ENCODE measurements at places on chromosomes 12 and 14. TPM values are rescaled to one million over a fixed set of nuclear protein-coding genes. Genes with fewer than 3 reads are reported as not detected.

- H3K36me3 ChIP-seq: peaks cover 21% of the 10 kb centered on the region
- H3K27ac ChIP-seq: no peak overlapping the region
- H3K4me1 ChIP-seq: no peaks in the 10 kb centered on the region
Measured at GRCh38 chr12:124347805-124348658, 53.1 kb downstream of the RFLNA start.

- no peak overlapping the region for H3K27ac ChIP-seq
- no peak overlapping the region for H3K4me3 ChIP-seq
- H3K27me3 ChIP-seq: no peaks in the 10 kb centered on the region
- H3K36me3 ChIP-seq: no peaks in the 10 kb centered on the region
Measured at GRCh38 chr14:32656601-32657000, 282.1 kb upstream of the NPAS3 start.

GRCh38 chr14:72904840-72905561 is 11.1 kb upstream of the DPF3 start:
- H3K4me3 ChIP-seq: no peak overlapping the region
- H3K27ac ChIP-seq: no peak overlapping the region
- no peaks in the 10 kb centered on the region for H3K4me1 ChIP-seq
- H3K27me3 ChIP-seq: peaks cover 6% of the 10 kb centered on the region

DNA sequence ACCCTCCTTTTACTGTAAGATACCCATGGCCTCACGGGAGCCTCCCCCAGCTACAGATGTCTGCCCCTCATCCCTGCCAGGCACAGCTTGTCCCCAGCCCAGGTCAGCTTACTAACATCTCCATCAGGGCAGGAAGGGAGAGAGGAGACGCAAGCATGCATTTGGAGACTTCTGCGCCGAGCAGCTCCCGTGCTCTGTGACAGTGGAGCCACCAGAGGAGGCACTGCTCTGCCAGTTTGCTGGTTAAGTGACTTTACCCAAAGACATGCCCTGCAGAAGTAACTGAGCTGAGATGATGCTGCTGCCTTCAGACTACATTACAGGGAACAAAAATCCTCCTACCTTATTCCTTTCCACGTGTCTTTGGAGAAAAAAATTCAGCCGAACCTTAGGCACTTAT is 133.4 kb downstream of the ESRRB start:
- H3K4me1 ChIP-seq: no peaks in the 10 kb centered on the region
- H3K4me3 ChIP-seq: no peak overlapping the region
- H3K27me3 ChIP-seq: peaks cover 23% of the 10 kb centered on the region
- DNase-seq: no peak
- no peaks in the 10 kb centered on the region for H3K36me3 ChIP-seq

- H3K27ac ChIP-seq: no peak overlapping the region
- no peaks in the 10 kb centered on the region for H3K4me1 ChIP-seq
- H3K27me3 ChIP-seq: no peaks in the 10 kb centered on the region
- no peak for DNase-seq
Measured at GRCh38 chr12:117603316-117604113, 242.1 kb upstream of the NOS1 start.

- peaks cover 2% of the 10 kb centered on the region for H3K4me1 ChIP-seq
- no peak for DNase-seq
- peaks cover 5% of the 10 kb centered on the region for H3K36me3 ChIP-seq
- H3K4me3 ChIP-seq: no peak overlapping the region
- H3K27me3 ChIP-seq: no peaks in the 10 kb centered on the region
Measured at GRCh38 chr12:28569698-28570411, 379.6 kb downstream of the CCDC91 start.

DNA sequence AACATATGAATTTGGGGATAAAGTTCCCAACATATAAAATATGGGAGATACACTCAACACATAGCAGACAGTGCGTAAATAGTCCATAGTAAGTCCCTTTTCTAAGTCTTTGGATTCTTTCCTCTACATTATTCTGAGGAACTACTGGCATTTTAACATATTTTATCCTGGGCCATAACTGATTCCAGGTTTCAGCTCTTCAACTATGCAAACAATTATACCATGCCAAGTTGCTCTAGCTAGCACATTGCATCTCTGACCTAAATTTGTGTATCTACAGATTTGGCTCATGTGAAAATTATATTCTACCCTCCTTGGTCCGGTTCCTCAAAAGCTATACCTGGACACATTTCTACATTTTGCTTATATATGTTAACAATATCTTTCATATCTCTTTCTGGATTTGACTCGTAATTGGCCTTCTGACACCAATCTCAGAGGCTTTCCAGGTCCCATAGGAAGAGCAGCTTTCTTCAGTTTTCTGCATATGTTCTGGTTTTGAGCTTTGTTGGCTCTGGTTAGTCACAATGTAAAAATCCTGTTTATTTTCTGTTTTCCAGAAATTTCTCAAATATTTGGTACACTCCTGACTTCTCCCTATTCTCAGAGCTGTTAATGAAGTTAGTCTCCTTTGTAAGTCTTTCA is 305.4 kb downstream of the BMP4 start:
- no peak overlapping the region for H3K4me3 ChIP-seq
- no peaks in the 10 kb centered on the region for H3K36me3 ChIP-seq
- H3K27me3 ChIP-seq: no peaks in the 10 kb centered on the region
- no peaks in the 10 kb centered on the region for H3K4me1 ChIP-seq
- no peak overlapping the region for H3K27ac ChIP-seq

DNA sequence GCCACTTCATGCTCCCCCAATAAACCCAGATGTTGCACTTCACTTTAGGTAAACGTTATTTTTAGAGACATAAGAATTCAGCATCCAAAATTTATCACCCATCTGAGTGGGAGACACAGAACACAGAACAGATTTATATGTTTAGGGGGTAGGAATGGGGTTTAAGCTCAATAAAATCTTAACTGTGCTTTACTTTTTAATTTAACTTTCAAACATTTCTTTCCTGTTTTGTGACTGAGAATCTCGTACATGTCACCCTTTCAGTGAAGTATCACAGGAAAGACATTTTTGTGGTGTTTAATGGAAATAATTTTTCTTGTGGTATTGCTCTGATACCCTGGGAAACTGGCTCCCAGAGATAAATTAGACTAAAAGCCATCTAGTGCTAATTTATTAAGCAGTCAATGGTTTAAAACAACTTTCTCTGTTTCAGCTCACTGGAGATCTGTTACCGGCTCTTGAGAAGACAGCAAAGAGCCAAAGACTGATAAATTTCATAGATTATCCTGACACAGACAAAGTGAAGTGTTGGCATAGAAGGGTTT is 148.0 kb upstream of the BMP4 start:
- no peak overlapping the region for H3K27ac ChIP-seq
- DNase-seq: no peak
- H3K27me3 ChIP-seq: peaks cover 3% of the 10 kb centered on the region
- no peaks in the 10 kb centered on the region for H3K36me3 ChIP-seq
- no peaks in the 10 kb centered on the region for H3K4me1 ChIP-seq
- H3K4me3 ChIP-seq: no peak overlapping the region

RERG gene
- total RNA-seq: not detected

SOX5 gene
- 0.69 TPM for total RNA-seq

GRCh38 chr12:68252077-68252476 is 1.3 kb downstream of the IL22 start:
- no peak overlapping the region for H3K4me3 ChIP-seq
- H3K4me1 ChIP-seq: peaks cover 2% of the 10 kb centered on the region
- H3K27ac ChIP-seq: no peak overlapping the region
- no peak for DNase-seq

ADCY4 gene
- 1.6 TPM for total RNA-seq

GRCh38 chr12:89082370-89082753 is 269.9 kb downstream of the DUSP6 start:
- H3K27ac ChIP-seq: no peak overlapping the region
- H3K36me3 ChIP-seq: no peaks in the 10 kb centered on the region
- H3K4me1 ChIP-seq: peaks cover 8% of the 10 kb centered on the region
- H3K27me3 ChIP-seq: peaks cover 3% of the 10 kb centered on the region

- H3K36me3 ChIP-seq: no peaks in the 10 kb centered on the region
- no peak overlapping the region for H3K27ac ChIP-seq
- H3K27me3 ChIP-seq: no peaks in the 10 kb centered on the region
- no peak for DNase-seq
- H3K4me3 ChIP-seq: no peak overlapping the region
- no peaks in the 10 kb centered on the region for H3K4me1 ChIP-seq
Measured at GRCh38 chr14:39768589-39768988, 336.4 kb upstream of the FBXO33 start.

GRCh38 chr14:53218161-53218560 is 65.0 kb upstream of the DDHD1 start:
- DNase-seq: no peak
- no peak overlapping the region for H3K27ac ChIP-seq
- no peaks in the 10 kb centered on the region for H3K36me3 ChIP-seq

DNA sequence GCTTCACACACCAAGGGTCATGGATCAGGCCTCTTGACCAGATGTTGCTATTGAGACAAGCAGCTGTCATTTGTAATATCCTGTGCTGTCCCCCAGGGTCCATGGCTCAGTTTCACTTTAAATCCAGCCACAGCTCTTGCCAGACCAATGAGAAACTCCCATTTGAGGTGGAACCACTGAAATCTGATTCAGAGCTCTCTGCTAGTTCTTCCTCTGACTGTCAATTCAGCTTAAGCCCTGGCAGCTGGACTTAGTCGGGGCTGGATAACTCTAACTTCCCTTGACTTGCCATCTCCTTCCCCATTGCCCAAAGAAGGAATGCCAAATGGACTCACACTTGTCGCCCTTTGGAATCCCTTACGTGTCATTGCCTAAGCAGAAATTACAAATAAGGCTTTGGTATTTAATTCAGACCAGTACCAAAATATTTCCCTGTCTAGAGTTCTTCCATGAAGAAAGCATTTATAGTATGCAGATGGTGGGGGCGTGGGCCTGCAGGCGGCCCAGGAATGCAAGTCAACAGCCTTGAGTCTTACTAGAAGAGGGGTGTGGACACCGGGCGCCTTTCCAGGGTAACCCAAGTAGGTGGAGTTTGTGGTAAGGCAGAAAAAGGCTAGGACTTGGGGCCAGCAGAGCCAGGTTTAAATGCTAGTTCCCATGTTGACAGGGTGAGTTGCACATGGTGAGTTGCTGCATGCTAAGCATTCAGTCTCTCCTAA is 96.9 kb upstream of the TMPO start:
- H3K36me3 ChIP-seq: no peaks in the 10 kb centered on the region
- no peaks in the 10 kb centered on the region for H3K4me1 ChIP-seq
- H3K4me3 ChIP-seq: no peak overlapping the region
- no peak overlapping the region for H3K27ac ChIP-seq
- no peak for DNase-seq

- no peak overlapping the region for H3K4me3 ChIP-seq
- H3K27ac ChIP-seq: no peak overlapping the region
- peaks cover 3% of the 10 kb centered on the region for H3K27me3 ChIP-seq
Measured at GRCh38 chr14:20799456-20799891, 3.2 kb downstream of the RNASE1 start.

APPL2 gene
- 21.5 TPM for total RNA-seq

TTC9 gene
- total RNA-seq: 8.6 TPM

GRCh38 chr12:89863493-89863938 is 154.9 kb upstream of the ATP2B1 start:
- H3K36me3 ChIP-seq: no peaks in the 10 kb centered on the region
- peak; percentile 70 for DNase-seq
- H3K4me3 ChIP-seq: peak overlapping the region; percentile 66
- H3K27me3 ChIP-seq: no peaks in the 10 kb centered on the region
